ENCODE measurements at places on chromosomes 6 and 20.

GRCh38 chr6:88520445-88520844, 354.3 kb upstream of the CNR1 start:
- no peak for DNase-seq

DNA sequence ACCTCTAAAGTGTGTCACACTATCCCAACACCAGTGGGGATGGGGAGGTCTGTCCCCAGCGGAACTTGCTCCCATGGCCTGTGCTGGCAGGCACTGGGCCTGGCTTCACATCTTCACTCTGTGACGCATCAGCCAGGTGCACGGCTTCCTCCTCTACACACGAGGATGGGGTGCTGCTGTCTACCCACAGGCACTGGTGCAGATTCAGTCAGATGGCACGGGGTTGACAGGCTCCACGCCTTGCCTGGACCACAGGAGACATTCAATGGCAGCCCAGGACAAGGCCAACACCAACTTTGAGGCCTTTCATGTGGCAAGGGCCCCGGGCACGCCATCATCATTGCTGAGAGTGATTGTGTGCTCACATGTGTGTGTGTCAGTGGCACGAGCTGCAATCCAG, 92.4 kb downstream of the TMEM242 start:
- DNase-seq, result no peak

DNA sequence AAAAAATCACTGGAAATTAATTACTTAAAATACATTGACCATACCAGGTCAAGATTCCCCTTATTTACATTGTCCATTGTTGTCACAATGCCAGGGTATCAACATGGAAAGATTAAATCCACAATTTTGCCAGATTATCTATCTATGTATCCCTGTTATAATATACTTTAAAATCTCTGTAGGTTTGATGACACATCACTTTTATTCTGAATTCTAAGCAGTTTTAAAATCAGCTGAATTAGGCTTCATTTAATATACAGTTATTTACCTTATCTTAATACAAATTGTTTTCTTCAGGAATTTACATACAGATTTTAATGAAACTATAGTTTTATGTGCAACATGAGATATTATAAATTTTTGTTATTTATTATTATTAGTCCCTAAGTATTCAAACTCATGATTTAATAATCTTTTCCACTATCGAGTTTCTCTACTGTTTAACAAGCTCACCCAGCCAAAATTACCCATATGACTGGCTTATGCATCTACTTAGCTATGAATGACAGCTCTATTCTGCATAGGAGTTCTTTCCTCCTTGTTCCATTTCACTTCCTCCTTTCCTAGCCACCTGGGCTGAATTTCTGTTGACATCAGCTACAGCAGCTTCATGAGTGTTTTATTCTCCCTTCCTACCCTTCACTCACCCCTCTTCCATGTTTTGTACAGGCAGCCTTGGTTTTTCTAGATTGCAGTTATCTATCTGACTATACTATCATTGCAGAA, 654.2 kb upstream of the MAP3K7 start:
- DNase-seq, result no peak

- no peak for DNase-seq
These were observed at the start of gene TREM1 for GRCh38 chr6:41286544-41287346. TSS of gene TREM1 (minus strand) at chr6:41286682. CDS start at chr6:41286655, 27 bp downstream.

DNA sequence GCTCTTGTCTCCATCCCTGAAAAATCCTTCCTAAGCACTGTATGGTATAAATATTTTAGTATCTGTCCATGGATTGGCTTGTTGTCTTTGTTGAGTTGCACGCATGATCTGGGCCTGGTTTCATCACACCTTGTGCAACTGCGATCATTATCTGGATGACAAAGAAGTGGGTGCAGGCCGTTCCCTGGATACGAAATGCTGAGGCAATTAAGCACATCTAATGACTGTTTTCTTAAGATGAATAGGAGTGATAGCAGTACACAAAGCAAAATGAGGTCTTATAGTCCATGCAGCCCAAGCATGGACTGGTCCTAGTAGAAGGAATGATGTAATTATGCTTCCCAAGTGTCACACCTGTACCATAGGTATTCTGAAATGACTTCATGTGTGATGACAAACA, 47.8 kb downstream of the SLC35D3 start:
- peak; percentile 90 for DNase-seq

- no peak for DNase-seq
These were observed 370.3 kb downstream of the NRN1 start for GRCh38 chr6:5636210-5637030.

GRCh38 chr6:125810445-125810844, 19.7 kb downstream of the NCOA7 start:
- DNase-seq, result peak; percentile 53

GRCh38 chr6:159099961-159100360, 55.2 kb upstream of the TAGAP start:
- no peak for DNase-seq

DNA sequence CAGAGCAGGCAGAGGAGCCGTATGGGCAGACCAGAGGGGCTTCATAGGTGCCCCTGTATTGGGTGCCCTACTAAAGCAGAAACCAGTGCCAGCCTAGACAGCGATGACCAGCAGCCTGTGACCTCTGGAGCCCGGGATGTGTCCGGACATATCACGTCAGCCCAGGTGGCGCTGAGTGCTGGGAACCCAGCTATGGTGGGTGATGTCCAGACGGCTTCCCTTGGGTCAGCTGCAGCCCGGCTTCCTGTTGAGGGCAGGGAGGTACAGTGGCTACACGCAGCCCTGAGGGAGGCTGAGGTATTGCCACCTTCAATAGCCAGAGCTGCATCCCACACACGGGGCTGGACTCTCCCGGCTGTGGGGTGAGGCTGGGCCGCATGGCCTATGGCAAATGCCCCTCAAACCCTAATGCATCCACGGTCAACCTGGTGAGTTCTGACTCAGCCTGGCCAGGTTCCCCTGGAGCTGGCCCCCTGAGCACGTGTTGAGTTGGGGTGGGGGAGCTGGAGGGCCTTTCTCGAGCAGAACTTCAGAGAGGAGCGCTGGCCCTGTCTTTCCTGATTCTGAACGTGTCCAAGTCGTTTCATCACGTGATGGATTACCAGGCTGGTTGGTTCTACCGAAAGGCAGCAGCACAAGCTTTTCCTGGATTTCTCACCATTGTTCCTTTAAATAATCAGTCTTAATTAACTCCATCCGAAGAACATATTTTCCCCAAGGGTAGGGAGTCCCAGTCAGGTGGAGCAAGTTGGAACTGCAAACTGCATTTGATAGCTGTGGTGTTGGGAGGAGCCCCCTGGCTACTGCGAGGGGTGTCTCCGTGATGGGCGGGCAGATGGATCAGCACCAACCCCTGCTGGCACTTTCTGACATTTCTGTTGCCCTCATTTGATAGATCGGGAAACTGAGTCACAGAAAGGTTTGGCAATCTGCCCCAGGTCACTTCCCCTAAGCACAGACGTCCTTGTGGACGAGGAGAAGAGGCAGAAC, 7.1 kb upstream of the MYT1 start:
- DNase-seq, result no peak

- no peak for DNase-seq
These were observed 214.0 kb upstream of the EXOC2 start for GRCh38 chr6:906920-907319.

GRCh38 chr6:109978174-109979032, at the start of gene GPR6:
TSS of gene GPR6 (plus strand) at chr6:109978311. CDS start at chr6:109979113, 802 bp downstream.
- peak; percentile 80 for DNase-seq

GRCh38 chr6:142518126-142518525, 216.3 kb downstream of the ADGRG6 start:
- no peak for DNase-seq

DNA sequence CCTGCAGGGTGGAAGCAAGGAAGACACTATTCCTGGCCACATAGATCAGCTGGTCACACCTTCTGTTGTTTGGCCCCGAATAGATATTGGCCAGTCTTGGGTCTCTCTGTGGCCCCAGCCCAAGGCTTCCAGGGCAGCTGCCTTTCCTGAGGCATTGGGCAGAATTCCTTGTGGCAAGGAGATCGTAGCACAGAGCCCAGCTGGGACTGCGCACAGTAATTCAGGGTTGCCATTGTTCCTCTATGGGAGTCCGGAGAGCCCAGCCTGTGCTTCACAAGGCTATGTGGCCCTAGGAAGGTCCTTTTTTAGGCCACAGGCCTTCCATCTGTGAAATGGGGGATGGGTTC, 6.9 kb downstream of the SGK2 start:
- DNase-seq, result no peak
